T1000 (cell line): ENCODE measurements at places on chromosomes 4 and X.

DNA sequence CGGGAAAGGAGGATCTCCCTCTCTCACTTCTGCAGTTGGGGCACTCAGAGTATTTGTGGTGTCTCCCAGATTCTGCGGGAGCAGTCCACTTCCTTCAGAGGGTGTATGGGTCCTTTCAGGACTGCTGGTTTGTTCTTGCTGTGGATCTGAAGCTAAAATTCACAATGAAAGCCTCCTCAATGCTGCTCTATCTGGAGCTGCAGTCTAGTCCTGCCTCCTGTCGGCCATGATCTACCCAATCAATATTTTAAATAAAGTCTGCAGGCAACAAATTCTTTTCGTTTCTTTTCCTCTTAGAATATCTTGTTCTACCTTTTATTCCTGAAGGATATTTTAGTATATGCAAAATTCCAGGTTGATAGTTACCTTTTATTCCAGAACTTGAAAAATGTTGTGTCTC lies 226.1 kb upstream of the AR start:
- no peak for DNase-seq

- peak; percentile 16 for DNase-seq
These were observed 825.8 kb upstream of the LCORL start for GRCh38 chr4:18847249-18847890.

GRCh38 chrX:9562851-9563250 lies 98.0 kb downstream of the TBL1X start:
- peak; percentile 12 for DNase-seq

DNA sequence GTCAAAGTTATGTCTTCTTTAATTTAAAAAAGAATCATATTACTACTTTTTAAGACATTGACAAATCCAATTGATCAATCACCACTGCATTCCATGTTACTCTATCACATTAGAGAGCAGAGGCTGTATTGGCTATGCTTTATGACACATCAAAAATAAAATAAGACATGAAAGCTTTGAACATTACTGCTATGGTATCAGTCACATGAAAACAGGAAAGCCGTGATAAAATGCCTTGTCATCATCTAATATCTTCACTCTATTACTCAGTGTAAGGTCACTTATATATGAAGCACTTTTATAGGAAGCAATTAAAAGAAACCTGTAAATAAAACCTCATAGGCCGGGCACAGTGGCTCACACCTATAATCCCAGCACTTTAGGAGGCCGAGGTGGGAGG lies 27.7 kb upstream of the CEP135 start:
- DNase-seq = no peak

DNA sequence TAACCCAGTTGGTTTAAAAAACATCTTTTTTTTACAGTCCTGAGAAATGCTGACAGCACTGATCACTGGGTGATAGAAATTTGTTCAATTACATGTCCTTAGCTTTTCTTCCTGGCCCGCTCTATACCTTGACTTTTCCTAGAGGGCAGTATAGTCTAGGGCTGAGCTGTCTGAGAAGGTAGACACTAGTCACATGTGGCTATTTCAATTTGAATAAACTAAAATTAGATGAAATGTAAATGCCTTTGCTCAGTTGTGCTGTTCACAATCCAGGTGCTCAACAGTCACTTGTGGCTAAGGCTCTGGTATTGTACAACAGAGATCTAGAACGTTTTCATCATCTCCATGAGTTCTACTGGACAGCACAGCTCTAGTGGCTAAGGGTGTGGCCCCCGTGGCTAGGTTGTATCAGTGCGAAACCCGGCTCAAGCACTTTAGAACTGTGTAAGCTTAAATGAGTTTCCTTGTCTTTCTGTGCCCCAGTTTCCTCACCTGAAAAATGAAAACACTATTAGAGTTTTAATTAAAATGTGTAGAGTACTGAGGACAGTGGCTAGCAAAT lies 111.6 kb upstream of the WDR17 start:
- no peak for DNase-seq

- DNase-seq = no peak
These were observed 916 bp downstream of the MXRA5 start for GRCh38 chrX:3345281-3346191.

GRCh38 chrX:14694611-14695010 lies 165.3 kb downstream of the GLRA2 start:
- DNase-seq = no peak

GRCh38 chr4:52931243-52931642 lies 69.1 kb downstream of the RASL11B start:
- no peak for DNase-seq

DNA sequence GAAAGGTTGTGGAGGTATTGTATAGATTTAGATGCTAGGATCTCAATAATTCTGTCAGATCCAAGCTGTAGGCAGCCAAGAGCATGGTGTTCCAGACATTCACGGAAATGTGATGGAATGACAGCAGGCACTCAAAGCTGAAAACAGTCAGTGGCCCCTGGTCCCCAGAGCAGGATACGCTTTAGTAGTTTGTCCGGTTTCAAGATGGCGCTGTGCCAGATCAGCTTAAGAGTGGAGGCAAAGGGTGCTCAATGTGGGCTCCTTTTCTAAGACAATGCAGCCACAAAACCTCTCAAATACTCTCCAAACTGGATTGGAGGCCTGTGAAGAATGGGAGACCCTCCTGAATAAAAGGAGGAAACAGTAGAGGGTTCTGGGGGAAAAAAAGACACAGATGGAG lies 291.2 kb upstream of the HS3ST1 start:
- no peak for DNase-seq

- no peak for DNase-seq
These were observed 91.3 kb upstream of the DCLK2 start for GRCh38 chr4:149986917-149987316.

DNA sequence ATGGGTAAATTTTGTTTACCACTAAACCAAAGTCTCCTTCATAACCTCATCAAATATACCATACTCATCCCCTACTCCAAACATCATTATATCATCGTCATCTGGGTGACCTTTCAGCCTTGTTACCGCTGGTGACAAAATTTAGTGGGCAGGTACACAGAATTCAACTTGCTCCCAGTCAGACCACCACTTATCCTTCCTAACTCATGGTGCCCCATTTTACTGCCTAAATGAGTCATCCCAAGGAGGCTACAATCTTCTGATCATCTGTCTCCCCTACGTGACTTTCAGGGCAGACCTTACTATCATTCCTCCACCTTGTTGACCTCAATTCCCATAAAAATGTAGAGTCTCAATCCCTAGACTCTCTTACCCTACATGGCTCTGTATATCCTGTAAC lies 49.6 kb downstream of the DCHS2 start:
- no peak for DNase-seq

DNA sequence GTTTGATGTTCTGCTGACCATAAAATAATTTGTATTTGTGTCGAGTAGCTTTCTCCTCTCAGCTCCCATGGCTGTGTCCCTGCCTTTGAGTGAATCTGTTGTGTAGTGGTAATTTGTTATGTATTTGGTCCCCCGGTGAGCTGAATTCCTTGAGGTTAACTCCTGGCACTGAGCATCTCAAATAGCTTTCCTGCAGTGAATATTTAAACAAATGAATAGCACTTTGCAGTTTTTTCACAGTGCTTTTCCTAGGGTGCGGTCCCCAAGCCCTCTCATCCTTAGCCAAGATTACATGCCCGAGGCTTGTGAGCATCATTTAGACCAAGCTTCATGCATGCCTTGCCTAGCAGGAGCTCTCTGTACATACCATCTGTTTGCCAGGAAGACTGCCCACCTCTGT lies 74.2 kb downstream of the CLDN34 start:
- no peak for DNase-seq

- DNase-seq = no peak
These were observed 1076.3 kb upstream of the TENM3 start for GRCh38 chr4:181166742-181167399.

DNA sequence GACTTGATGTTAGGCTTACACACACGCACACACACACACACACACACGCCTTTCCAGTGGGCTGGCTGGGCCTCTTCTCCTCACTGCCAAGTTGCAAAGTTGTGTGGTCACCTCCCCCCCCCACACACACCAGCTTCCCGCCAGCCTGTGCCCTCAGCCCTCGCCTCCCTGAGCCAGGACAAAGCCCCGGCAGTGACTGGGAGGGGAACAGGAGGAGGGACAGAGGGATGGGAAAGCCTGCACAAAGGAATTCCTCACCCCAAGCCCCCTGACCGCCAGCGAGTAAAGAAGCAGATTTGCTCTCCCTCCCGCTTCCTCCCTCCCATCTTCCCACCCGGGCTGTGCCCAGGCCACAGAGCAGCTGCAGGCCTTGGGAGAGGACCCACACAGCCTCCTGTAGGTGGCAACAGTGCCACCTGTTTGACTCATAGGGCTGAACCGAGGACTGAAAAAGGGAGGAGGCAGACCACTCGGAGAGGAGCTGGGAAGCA lies at the start of gene GDPD2:
Gene GDPD2, plus strand, starts transcription at position 464 of the 491 bp plus-strand sequence. CDS start 1,671 bp downstream, outside the sequence.
- no peak for DNase-seq

DNA sequence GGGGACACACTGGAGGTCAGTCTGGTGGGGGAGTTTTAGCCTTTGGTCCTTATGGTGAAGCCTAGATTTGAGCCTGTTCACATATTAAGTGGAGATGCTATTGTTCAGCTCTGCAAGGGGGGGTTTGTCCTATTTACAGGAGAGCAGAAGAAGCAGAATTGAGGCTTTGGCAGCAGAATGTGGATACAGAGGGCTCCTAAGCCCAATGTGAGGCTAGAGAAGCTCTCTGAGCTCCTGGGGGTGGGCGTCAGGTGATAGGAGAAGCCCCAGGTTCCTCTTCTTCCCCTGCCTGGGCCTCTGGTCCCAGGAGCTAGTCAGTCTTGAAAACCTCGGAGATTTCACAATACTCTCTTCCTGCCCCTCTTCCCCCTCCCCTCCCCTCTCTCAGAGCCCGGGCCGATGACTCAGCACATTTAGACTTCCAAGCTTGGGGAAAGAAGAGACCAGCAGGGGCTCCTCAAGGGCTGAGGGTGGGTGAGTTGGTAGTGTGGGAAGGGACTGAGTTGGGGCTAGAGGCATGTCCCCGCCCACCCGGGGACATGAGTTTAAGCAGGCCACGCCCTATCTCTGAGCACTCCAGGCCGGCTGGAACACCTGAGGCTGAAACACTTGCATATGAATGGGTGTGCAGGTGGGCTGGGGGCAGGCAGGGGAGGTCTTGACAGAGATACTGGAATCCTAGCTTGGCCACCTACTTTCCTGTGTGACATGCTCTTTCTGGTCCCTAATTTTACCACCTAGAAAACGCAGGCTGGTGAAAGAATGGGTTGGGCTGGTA lies 3.4 kb downstream of the TFE3 start:
- peak; percentile 77 for DNase-seq

GRCh38 chr4:38647101-38647819 lies 16.7 kb upstream of the KLF3 start:
- DNase-seq = no peak

GRCh38 chrX:153769865-153770600 lies 6.0 kb downstream of the PLXNB3 start:
- DNase-seq = no peak

DNA sequence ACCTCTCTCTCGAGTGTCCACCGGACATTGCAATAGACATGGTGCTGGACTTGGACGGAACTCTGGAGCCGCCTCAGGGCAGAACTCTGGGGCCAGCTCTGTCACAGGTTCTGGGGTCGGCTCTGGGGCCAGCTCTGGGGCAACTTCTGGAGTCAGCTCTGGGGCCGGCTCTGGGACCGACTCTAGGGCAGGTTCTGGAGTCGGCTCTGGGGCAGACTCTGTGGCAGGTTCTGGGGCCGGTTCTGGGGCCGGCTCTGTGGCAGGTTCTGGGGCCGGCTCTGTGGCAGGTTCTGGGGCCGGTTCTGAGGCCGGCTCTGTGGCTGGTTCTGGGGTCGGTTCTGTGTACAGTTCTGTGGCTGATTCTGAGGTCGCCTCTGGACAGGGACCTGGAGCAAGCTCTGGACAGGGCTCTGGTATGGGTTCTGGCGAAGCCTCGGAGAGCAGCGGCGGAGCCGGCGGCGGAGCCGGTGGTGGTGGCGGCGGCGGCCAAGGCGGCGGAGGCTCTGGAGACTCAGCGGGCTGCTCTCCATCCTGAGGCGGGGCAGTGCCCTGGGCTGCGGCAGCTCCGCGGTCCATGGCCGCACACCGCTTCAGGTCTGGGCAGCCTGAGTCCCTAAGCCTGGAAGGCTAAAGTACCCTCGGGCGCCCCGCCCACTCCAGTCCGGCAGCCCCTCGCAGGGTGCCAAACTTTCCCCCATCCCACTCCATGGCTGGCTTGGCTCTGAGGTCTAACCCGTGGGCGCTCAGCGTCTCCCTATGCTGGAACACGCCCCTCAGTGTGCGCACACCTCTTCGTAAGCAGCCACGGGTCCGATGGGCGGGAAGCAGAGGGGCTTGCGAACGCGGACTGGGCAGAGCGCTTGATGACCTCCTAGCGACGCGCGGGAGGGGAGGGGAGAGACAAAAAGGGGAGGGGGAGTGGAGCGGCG lies at the start of gene DGKK:
Gene DGKK, minus strand, starts transcription at position 723 of the 929 bp plus-strand sequence. Its CDS starts 147 bp downstream, at position 576.
- no peak for DNase-seq

DNA sequence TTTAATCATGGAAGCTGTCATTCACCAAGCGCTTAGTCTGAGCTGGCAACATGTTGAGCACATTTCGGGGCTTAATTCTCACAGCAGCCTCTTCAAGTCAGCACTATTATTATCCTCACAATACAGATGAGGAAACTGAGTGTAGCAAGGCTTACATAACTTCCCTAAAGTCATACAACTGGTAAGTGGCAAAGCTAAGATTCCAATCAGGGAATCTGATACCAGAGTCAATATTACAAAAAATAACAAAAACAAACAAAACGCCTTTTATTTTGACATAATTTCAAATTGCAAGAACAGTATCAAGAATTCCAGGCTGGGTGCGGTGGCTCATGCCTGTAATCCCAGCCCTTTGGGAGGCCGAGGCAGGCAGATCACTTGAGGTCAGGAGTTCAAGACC lies 120.4 kb upstream of the DUSP21 start:
- DNase-seq = no peak

DNA sequence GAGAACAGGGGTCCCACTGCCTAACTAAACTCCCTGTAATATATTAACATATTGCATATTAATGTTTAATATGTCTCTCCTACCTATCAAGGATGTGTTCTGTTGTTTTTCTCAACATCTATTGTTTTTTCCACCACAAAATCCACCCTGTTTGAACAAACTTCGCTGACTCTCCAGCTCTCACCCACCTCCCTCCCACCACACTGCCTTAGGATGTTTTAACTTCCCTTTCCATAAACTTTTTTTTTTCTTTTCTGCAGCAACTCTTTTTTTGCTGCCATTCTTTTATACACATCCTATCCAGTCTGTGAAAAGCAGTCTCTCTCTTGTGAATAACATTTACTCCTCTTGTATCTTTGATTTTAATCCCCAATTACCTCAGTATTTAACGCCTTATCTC lies 226.1 kb downstream of the PCDH7 start:
- DNase-seq = no peak

DNA sequence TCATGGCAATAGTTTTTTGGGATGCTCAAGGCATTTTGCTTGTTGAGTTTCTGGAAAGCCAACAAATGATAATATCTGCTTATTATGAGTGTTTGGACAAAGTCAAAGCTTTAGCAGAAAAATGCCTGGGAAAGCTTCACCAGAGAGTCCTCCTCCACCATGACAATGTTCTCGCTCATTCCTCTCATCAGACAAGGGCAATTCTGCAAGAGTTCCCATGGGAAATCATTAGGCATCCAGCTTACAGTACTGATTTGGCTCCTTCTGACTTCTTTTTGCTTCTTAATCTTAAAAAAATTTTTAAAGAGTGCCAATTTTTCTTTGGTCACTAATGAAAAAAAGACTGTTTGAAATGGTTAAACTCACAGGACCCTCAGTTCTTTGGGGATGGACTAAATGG lies 136.3 kb downstream of the UBE2K start:
- no peak for DNase-seq
